CD4-positive, alpha-beta T cell treated with Interleukin-6 for 4 hours (primary cell): ENCODE measurements at places on chromosomes 1 and 21.

- DNase-seq: no peak
Observed at GRCh38 chr21:46627726-46628125, 7.7 kb upstream of the PRMT2 start.

DNA sequence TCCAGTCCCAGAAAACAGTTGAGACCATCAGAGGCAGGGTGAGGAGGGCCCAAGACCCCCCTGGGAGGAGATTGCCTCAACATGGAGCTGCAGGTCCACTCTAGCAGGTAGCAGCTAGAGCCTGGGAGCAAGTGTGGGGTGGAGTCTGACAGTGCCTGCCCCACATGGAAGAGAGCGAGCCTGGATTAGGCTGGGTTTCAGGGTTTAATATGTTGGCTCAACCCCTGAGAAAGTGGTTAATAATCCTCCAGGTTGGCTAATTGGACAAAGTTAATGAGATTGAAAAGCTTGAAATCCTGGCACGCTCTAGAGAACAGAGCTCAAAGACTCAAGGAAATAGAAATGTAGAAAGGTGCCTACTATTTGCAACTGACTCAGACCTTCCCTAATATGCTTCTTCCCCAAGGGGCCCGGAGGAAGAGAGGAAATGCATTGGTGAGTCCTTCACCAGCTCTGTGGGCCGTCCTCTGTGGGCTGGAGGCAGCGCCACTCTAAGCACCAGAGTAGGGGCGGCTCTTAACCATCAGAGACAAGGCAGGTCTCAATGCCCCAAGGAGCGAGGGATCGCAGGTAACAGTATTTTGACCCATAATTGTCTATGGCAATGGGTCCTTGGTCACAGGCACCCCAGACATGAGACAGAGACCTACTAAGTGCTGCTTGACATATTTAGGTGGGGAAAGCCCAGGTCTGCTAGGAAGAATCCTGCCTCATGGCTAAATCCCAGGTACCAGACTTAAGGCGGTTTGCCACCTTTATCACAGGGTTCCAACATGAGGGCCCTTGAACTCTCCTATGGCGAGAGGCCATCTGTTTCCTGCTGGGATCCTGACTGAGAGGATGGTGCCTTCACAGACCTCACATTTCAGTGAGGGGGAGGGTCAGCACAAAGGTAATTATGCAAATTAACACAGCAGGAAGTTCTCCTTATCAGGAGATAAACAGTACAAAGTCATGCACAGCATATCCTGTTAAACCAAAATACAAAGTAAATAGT is 33.8 kb downstream of the RSPH1 start:
- no peak for DNase-seq

- peak; percentile 11 for DNase-seq
Observed at GRCh38 chr1:22709891-22710700, 543 bp upstream of the EPHB2 start.

GRCh38 chr1:115833856-115834255 is 7.1 kb downstream of the NHLH2 start:
- no peak for DNase-seq

GRCh38 chr1:81836007-81836626 is 35.4 kb downstream of the ADGRL2 start:
- DNase-seq: no peak

DNA sequence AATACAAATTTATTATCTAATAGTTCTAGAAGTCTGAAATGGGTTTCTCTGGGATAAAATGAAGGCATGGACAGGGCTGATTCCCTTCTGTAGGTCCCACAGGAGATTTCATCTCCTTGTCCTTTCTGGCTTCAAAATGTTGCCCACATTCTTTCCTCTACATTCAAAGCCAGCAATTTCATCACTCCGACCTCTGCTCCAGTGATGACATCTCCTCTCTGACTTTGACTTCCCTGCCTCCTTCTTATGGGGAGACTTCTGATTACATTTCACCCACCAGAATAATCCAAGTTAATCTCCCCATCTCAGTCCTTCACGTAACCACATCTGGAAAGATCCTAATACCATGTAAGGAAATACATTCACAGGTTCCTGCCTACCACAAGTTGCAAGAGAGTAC is 358.0 kb upstream of the C1orf87 start:
- no peak for DNase-seq

DNA sequence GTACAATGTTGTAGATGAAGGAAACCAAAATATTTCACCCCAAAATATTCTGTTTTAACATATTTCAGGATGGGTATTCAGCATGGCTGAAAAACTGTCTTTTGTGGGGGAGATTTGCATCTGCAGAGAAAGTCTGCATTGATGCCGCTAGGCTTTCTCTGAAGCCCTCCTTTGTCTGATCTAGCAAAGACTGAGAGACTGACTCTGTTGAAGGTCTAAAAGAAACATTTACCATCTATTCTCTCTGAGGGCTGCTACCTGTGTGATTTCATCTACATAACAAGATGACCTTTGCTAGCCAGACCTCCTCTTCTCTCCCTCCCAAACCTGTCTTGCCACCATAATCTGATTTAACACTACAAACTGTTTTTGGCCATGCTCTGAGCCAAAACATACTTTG is 12.4 kb upstream of the MT1HL1 start:
- DNase-seq: no peak

DNA sequence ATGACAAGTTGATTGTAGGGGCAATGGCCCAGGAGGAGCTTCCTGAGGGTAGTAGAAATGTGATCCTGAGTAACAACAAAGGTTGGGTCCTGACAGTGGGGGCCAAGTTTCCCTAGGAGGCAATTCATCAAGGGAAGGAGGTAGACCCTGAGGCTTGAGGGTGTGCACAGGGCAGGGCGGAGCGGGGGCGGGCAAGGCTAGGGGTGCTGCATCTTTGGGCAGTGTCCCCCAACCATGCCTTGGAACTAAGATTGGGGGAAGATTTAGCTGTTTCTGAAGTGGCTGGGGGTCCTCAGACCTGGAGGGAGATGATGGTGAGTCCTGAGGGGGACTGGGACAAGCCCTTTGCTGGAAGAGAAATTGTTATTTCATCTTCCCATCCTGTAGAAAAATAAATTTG is 50.9 kb downstream of the HUNK start:
- DNase-seq: no peak

DNA sequence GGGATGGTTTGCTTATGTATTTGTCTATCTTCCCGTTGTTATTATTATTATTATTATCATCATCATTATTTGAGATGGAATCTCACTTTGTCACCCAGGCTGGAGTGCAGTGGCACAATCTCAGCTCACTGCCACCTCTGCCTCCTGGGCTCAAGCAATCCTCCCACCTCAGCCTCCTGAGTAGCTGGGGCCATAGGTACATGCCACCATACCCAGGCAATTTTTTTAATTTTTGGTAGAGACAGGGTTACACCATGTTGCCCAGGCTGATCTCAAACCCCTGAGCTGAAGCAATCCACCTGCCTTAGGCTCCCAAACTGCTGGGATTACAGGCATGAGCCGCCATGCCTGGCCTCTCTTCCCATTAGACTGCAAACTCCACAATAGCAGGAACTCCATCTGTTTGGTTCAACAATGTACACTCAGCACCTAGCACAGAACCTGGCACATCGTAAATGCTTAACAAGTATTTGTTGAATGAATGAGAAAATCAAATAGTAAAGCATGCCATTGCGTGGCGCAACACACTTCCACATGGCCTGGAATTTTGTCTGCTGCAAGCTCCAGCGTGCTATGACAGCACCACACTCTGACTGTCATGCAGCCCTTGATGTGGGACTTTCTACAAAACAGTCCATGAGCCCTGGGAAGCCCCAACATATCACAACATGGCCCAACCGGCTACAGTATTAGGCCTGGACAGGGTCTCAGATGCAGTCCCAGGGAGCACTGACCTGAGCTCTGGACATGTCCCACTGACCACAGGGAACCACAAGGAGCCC is 3.8 kb upstream of the TINAGL1 start:
- DNase-seq: no peak

DNA sequence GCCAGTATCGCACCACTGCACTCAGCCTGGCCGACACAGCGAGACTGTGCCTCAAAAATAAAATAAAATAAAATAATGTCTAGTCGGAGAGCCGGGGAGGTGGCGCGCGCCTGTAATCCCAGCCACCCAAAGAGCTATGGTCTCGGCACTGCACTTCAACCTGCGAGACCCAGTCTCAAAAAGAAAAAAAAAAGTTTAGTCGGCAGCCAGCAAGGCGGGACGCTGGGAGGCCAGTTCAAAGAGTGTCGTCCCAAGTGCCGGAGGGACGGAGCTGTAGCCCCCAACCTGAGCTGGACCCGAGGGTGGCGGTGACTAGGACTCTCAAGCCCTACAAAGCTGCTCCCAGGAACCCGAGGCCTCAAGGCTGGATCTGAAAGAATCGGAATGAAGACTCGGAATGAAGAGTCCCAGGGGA is 632 bp upstream of the FALEC start:
- DNase-seq: no peak

- DNase-seq: no peak
Observed at GRCh38 chr1:204139088-204139487, 12.8 kb downstream of the ETNK2 start.

DNA sequence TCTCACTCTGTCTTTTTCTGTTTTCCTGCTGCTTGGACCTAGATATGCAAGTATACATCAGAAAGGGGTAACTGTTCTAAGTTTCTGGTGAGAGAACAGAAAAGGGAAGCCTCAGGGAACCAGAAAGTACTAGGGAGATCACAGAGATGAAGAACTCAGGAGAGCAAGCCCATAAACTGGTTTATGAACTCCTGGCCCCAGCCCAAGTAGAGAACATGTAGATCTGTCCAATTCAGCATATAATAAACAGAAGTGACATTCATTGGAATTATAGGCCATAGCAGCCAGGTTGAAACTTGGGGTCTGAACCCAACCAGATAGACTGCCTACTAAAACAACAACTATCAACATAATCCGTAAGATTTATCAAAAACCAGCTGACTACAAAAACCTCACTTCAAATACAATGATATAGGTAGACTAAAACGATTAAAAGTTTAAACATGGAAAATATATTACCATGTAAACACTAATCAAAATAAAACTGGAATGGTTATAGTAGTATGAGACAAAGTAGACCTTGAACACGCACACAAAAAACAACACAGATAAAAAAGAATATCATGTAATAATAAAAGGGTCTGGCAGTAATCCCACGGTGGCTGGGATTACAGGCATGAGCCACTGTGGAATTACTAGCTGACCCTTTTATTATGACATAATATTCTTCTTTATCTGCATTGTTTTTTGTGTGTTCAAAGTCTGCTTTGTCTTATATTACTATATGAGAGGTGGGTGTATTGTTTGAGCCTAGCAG is 65.0 kb downstream of the ZSWIM5 start:
- no peak for DNase-seq
